ENCODE measurements at places on chromosomes 1 and 21.

DNA sequence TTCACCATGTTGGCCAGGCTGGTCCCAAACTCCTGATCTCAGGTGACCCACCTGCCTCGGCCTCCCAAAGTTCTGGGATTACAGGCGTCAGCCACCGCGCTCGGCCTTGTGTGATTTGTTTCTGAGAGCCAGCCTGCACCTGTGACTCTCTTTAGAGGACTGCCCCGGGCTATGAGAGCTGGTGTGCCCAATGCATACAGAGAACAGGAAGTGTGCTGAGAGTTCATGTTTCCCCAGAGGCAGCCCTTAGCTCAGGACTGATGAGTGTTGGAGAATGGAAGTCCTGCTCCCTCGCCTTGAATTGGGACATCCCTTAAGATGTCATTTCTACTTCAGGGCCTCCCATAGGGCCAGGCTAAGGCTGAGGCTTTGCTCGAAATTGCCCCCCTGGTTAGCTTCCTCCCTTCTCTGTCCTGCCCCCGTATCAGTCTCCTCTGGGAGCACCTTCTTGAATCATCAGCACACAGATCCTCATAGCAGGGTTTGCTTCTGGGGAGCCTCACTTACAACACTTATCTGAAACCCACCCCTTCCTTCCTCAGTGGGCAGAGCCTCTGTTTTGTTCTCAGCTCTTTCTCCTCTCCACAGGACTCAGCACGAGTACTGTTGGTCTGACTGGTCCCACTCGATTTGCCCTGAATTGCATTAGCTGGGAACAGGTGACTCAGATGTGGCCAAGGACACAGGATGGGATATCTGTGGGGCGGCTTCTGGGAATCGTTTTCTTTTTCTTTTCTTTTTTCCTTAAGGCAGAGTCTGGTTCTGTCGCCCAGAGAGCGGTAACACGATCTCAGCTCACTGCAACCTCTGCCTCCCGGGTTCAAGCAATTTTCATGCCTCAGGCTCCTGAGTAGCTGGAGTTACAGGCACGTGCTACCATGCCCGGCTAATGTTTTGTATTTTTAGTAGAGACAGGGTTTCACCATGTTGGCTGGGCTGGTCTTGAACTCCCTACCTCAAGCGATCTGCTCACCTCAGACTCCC lies 80.1 kb downstream of the UBIAD1 start:
- DNase-seq: no peak

DNA sequence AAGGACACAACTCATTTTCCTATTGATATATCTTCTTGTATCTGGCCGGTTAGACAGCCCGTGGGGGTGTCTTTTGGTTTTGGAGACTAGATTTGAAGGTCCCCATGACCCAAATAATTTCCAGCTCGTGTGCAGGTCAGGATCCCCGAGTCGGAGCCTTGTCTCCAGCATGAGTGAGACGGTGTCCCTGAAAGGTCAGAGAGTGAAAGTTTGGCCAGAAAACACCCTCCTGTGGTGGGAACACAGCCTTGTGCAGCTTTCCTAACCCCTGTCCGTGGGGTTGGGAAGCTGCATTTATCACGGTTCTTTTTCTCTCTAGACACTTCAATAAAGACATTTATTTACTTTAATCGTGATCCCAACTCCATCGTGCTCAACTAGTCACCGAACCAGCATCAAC lies 17.6 kb downstream of the COQ8A start:
- no peak for DNase-seq

- peak; percentile 3 for DNase-seq
Measured at GRCh38 chr1:229046251-229046853, 224.6 kb upstream of the RAB4A start.

GRCh38 chr1:110914676-110915075 lies 41.7 kb downstream of the CD53 start:
- no peak for DNase-seq

DNA sequence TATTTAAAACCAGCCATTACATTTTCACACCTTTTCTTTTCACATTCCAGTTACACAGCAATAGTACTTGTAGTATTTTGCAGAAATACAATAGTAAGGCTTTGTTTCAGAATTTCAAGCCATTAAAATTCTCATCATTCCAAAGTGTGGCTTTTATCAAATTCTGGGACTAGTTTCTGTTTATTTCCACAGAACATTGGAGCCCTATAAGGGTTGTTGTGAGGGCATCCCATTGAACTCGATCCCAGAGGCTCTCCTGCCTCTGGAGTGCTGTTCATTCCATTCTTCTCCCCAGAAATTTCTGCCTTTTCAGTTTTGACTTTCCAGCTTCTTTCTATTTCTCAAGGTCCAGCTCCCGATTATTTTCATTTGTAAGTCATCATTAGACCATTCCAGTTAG lies 645.5 kb downstream of the ADGRL2 start:
- no peak for DNase-seq
